NCI-H510A treated with DMSO at 0.1 percent for 48 hours (cell line): ENCODE measurements at places on chromosomes 1 and 21.

DNA sequence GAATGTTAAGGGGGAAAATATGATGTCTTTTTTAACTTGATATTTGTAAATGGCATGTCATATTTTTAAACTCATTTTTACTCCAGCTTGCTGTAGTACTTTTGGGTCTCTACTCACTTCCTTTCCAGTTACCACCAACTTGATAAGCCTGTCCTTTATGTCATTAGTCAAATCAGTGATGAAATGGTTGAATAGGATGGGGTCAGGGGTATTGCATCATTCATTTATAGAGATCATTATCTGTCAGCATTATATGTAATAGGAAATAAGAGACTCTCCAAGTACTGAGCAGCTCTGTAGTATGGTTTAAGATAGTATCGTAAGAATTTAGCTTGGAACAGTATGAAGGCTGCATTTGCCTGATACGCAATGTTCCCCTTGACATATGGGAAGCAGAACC lies 227.3 kb downstream of the BRINP3 start:
- DNase-seq: no peak

DNA sequence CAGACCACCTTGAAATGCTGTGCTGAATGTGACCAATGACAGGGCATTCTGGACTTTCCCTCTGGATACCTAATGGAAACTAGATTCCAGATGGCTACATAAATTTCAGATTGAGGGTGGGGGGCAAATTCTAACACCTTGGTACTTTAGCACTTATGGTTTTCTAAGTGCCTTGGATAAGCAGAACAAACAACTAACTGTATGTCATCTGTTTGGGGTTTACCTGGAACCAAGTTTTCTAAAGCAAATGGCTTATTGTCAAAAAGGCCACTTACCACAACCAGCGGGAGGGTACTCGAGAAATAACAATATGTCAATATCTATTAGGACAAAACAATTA lies 39.1 kb downstream of the GPR3 start:
- no peak for DNase-seq

DNA sequence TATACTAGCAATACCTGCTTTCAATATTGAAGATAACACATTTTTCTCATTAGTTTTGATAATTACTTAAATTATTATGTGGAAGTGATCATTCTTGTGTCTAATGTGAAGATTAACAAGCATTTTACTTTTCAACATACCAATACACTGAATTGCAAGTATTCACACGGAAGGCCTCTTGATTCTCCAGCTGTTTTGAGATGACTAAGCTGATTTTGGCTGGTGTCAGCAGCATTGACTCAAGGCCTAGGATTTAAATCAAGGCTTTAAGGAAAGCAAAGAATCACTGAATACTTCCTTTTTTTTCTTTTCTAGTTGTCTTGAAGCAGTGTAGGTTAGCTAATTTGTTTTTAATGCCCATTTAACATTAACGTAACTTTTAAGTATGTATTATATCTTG lies 373.7 kb downstream of the SRGAP2C start:
- DNase-seq: no peak

DNA sequence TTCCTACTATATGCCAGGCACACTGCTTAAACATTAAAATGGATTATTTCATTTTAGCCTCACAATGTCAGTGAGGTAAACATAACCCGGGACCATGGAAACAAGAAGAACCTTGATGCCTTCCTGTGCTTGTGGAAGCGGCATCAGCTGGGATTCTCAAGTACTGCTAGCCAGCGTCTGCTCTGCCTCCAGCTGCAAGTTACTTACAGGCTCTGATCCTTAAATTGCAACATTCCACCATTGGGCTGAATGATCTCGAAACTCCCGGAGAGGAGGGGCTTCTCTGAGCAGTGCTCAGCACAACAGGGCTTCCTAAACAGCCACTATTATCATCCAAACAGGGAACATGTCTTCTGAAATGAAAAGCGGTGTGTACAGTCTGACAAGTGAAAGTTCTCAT lies 6.7 kb upstream of the MAN1C1 start:
- DNase-seq: peak; percentile 37

DNA sequence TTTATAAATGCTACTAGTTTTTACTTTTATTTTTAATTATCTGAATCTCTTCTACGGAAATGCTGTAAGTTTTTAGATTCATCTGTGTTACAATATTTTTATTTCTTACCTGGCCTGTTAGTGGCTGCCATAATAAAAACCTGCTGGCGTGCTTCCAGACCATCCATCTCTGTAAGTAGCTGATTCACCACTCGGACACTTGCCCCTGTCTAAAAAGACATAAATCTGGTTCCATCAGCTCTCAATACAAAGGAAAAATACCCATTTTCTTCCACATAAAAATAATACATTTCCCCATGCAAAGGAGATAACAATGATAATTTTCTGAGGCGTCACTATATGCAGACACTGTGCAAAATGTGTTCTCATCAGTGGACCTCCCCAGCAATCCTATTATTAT lies 62.0 kb downstream of the NVL start:
- no peak for DNase-seq

DNA sequence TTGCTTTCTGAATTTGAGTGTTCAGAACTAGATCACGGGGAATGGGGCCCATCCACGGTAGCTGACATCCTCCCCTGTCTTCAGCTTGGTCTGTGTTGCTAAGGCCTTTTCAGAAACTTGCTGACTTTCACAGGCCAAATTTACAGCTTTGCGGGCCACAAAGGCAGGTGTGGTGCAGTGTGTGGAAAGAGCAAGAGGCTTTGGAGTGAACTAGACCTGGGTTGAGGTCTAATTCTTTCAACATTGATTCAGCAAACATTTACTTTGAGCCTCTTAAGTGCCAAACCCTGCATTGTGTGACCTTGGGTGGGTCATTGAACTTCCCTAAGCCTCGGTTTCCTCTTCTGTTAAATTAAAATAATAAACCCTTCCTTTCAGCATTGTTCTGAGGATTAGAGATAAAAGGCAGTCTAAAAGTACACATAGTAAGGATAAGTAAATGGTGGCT lies 24.3 kb downstream of the STPG1 start:
- no peak for DNase-seq
